ACHN (cell line): ENCODE measurements at places on chromosomes 4 and X.

- DNase-seq = no peak
Observed at GRCh38 chrX:129704491-129704890, 34.3 kb upstream of the XPNPEP2 start.

DNA sequence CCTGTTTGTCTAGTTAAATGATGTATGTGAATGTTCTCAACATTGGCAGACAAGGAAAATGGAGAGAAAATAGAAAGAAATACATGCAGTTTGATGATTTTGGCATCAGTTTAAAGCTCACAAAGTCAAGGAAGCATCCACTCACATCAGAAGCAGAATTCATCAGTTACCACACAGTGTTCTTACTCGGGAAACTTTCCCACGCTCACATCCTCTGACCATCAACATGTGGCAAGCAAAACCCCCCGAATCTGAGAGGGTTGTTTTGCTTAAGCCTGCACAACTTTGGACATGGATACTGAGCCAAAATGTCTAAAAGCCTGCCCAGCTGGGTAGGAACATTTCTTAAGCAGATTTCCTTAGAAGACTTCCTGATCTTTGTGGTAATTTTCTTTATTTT, 407.6 kb downstream of the ANKRD50 start:
- no peak for DNase-seq

DNA sequence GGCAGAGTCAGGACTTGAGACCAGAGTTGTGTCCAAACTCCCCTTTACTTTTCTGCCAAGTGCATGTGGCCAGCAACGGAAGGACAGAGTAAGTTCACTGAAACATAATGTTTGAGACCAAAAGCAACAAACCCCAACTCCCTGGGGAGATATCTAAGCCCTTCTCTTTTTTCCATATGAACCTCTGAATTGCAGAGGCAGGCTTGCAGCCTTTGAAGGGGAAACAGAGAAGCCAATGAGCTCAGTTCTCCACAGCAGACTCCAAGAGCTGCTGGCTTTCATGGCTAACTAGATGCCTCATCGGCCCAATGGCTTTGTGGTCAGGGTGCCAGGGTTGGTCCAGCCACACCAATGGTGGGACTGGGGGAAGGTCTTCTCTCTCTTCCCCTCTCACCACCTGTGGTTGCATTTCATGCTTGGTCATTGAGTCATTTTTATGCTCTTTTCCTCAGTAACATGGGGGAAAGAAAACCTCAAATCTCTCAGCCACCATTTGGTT, 34.0 kb downstream of the STARD8 start:
- DNase-seq = peak; percentile 71

DNA sequence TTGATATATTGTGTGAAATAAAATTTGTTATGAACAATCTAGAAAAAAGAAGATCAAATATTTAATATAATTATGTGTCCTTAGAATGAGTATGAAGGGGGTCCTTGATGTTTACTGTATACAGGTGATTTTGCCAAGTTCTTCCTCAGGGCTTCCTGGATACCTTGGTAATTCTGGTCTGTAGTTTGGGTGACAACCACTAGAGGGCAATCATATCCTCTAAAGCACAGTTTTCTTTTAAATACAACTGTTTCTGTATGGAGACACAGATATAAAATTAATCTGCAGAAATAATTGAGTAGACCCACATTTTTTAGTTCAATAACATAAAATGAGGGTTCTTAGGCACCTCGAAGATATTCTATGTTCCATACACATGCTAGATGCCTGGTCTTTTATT, 157.7 kb downstream of the SPANXN1 start:
- peak; percentile 31 for DNase-seq

GRCh38 chrX:113033966-113034680, 193.5 kb upstream of the AMOT start:
- DNase-seq = no peak

- no peak for DNase-seq
Observed at GRCh38 chr4:67935888-67936287, 27.4 kb downstream of the TMPRSS11A start.
